ENCODE measurements at places on chromosomes 6 and 20. TPM values are rescaled to one million over a fixed set of nuclear protein-coding genes. Genes with fewer than 3 reads are reported as not detected.

DNA sequence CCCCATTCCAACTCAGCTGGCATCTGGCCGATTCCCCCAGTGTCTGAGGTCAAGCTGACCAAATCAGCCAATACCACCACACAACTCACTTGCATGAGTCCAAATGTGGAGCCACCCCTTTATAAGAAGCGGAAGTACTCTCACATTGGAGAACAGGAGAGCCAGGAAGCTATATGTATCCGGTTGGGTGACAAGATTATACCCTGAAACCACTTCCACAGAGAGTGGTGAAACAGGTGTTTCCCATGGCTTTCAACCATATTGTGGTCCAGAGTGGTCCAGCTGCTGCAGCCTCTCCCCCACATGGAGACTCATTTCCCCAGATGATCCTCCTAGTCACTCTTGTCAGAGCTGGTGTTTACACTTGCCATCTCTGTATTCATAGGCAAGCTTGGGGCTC is 24.0 kb upstream of the SERINC1 start:
- DNase-seq = no peak

DNA sequence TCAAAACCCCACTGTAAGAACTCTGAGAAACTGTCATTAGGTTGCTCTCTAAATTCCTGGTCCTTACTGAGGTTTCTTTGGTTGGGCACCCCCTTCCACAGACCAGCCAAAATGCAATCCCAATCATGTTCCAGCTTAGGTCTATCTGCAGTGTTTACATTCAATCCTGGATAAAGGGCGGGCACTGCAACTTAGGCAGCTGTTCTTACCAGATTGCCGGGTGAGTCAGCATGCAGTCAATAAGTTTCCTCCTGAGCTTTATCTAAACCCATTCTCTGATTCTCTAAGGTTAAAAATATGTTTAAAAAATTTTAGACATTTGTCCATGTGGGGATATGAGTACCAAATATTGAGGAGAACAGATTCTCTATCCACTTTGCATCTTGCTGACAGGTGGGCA is 197.8 kb downstream of the HAO1 start:
- DNase-seq = no peak

Gene ZC3H12D
- 0.58 TPM for total RNA-seq

Gene STX11
- 0.38 TPM for total RNA-seq

GRCh38 chr20:46215913-46216707 is 92.2 kb downstream of the CDH22 start:
- DNase-seq = no peak
